Activated naive CD4-positive, alpha-beta T cell treated with anti-CD3 and anti-CD28 coated beads, Interleukin-2, amount 50 U/mL, for 16 hours (primary cell): ENCODE measurements at places on chromosomes 16 and 17.

DNA sequence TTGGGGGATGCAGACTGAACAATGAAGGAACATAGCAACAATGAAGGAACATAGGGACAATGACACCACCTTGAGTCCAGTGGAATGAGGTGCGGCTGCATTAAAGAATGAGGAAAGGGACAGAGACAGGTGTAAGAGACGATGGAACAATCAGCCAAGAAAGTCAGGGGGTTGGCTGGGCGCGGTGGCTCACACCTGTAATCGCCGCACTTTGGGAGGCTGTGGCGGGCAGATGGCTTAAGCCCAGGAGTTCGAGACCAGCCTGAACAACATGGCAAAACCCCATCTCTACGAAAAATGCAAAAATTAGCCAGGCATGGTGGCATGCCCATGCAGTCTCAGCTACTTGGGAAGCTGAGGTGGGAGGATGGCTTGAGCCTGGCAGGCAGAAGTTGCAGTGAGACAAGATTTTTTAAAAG lies 13.6 kb upstream of the CBFB start:
- DNase-seq, result no peak

- no peak for DNase-seq
These were observed 4.1 kb upstream of the MPO start for GRCh38 chr17:58284613-58285421.

- DNase-seq, result no peak
These were observed 10.8 kb downstream of the TAT start for GRCh38 chr16:71565812-71566700.

GRCh38 chr17:78818932-78819331 lies 21.7 kb downstream of the USP36 start:
- DNase-seq, result no peak

GRCh38 chr16:10558746-10559641 lies 21.4 kb downstream of the EMP2 start:
- DNase-seq, result no peak

DNA sequence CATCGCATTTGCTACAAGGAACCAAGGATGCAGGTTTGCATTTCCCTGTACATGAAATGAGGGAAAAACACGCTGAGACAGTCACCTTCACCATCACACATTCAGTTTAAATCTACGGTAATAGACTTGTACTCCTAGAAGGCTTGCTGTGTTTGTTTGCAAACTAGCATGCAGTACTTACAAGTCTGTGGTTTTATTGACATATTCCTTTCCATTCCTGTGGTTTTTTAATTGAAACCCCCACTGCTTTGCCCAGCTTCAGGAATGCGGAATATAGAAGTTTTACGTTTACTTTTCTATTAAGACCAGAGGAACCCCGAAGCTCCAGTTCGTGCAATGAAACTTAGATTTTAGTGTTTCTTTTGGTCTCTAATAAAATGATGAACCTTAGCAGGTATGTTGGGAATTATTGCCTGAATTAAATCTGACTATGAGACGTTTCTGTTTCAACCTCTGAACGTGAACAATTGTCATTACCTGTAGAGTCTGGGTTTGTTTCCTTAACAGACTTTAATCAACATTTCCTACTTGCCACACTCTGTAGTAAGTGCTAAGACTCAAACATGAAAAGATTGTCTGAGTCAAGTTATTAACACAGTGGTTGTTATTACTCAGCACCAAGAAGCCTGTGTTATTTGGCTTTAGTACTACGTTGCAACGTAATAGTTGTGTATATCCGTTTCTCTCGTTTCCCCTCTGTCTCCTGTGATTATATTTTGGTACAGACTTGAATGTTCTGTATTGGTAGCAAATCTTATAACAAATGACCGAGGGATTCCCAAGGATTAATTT lies 793.3 kb upstream of the GOT2 start:
- DNase-seq, result no peak
